ENCODE measurements at places on chromosomes 16 and 17.
A peak's percentile ranks its signal among the peaks of the same experiment; 100 is the strongest.

- DNase-seq, result no peak
These were observed 9.0 kb downstream of the ATAD5 start for GRCh38 chr17:30840771-30841170.

DNA sequence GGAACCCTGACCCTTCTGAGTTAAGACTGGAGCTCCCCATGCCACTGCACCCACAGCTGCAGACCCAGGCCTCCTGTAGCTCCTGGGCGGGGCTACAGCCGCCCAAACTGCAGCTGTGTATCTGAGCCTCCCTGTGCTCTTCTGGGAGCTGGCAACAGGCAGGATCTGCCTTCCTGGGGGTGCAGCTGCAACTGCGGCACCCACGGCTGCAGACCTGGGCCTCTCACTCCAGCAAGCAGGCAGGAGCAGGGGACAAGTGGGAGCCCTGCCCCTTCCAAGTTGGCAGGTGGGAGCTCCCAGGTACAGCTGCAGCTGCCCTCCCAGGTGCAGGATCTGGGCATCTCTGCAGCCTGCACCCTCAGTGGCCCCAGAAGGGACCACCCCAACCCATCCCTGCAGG lies 41.5 kb downstream of the SPACA3 start:
- no peak for DNase-seq

- peak; percentile 65 for DNase-seq
These were observed 2.9 kb downstream of the CTRL start for GRCh38 chr16:67928561-67929364.

DNA sequence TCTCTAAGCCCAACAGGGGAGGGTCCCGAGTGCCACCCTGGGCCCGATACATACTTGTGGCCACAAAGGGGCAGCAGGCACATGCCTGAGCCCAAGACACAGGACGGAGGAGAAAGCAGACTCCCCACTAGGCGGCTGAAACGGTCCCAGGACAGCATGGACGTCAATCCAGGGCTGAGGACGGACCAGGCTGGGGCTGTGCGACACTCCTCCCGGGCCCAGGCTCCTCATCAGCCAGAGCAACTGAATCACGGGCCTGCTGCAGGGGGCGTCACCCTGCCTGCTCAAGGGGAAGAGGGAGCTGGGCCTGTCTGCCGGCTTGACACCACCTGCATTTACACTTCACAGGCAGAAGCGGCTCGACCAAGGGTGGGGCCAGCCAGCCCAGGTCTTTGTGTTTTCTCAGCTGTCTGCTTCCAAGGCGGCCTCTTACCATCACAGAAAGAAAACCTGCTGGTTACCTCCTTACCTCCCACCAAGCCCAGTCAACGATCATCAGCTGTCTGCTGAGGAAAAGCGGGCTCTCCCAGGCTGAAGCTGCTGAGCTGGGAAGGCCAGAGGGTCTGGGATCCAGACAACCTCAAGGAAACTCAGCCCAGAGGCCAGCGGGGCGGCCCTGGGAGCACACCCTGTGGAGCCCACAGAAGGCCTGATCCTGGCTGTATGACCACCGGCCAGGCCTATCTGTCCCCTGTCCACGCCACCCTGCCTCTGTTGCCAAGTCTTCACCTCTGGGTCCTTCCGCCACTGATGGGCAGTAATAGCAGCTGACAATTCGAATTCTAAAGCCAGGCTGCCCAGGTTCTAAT lies 26.4 kb downstream of the KIFC3 start:
- no peak for DNase-seq

DNA sequence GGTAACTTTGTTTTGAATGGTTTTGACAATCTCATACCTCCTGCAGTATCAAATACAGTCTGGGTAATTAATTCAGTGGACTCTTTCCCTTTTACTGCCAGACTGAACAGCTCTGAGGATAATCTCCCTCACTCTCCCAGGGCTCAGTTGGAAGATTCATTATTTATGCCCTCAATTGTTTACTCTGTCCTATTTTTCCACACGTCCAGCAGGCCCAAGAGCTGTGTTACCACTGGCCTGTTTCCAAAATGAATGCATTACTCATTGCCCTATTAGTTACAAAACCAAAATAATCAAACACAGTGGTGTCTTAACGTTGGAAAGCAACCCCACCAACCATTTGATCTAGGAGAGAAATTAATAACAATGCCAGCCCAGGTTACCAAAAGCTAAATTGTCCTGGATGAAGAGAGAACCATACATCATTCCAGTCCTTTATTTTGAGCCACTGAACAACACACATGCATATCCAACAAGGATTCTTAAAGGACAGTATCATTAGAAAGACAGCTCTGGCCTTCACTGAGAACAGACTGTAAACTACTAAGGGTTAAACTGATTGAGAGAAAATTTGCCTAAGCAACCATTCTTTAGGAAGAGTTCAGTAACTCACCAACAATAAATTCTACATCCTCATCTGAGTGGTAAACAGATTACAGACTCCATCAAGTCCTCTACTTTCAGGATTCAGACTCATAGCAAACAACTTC lies 34.5 kb downstream of the FAM222B start:
- DNase-seq, result no peak

DNA sequence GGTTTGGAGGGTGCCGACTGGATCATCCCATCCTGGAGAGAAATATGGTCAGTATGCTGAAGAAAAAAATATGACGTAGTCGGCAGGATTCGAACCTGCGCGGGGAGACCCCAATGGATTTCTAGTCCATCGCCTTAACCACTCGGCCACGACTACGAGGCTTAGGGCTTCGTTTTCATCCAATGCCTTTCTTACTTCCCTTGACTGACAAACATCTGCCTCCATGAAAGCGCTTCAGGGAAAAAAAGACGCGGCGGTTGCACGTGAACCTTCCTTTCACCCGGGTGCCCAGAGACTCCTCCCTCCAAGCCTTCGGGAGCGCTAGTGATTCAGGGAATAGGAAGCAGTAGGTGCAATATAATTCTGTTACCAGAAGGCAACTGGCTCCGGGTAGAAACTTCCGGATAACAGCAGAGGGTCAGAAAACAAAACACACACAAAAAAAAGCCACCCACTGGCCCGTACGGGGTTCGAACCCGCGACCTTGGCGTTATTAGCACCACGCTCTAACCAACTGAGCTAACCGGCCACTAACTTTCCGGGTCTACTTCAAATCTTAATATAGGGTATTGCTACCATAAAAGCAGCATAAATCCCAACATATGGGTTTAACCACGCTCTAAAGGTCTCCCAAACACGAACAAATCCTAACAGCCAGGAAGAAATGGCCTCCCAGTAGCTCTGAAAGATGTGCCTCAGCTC lies 16.3 kb upstream of the AURKB start:
- DNase-seq, result no peak

DNA sequence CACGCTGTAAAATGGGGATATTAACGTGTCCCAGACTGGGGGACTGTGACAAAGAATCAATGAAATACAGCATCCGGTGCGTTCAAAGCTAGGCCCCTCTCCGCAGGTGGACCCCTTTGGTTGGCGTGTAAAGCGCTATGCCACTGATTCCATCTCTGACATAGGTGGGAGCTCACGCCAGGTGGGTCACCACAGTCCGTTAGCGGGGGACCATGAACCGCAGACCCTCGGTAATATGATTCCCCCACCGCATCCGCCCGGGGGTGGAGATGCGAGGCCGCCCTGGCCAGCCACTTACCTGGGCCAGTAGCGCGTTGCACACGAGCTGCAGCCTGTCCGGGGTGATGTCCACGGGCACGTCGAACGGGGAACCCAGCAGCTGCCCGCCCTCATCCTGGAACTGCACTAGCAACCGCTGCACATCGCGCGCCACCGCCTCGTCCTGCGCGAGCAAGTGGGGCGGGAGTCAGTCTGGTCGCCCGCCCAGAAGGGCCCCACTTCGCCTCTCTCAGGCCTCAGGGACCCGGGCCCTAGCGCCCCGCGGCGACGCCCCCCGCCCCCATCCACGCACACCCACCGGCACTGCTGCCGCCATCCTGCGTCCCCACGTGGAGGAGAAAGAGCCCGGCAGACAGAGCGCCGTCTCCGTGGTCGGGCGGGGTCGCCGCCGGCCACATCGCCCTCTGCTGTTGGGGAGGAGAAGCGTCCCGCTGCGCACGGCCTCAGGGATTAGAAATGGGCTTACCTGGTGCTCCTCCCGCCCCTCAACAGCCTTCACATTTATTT lies at the start of gene NLE1:
Gene NLE1 (minus strand): TSS at position 623 of the 786 bp plus-strand sequence. CDS start 28 bp downstream, at position 595.
- DNase-seq, result peak; percentile 76

DNA sequence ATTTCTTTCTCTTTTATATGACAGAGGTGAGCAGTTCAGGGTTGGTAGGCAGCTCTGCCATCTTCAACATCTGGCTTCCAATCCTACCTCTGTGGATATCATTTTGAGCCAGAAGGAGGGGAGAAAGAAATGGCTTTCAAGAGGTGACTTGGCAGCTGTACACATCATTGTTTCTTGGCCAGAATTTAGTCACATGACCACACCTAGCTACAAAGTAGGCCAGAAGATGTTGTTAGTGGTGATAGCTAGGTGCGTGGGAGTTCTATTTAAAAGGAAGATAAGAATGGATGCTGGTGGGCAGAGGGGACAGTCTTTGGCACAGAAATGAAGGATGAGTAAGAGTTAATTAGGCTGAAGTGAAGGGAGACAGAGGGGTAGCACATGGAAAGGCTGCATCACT lies 29.2 kb upstream of the MPHOSPH6 start:
- no peak for DNase-seq

DNA sequence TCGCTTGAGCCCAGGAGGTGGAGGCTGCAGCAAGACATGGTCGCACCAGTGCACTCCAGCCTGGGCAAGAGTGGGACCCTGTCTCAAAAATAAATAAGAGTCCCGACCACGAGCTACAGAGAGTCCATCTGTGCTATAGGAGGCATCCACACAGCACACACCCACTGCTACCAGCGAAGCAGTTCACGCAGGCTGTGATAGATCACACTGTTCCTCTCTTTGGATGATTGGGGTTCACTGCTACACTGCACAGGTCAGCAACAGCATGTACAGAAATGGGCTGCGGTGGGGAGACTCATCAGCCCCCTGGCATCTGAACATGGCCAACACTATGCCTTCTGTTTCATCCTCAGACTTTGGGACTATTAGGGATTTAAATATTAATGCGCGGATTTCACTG lies 33.8 kb downstream of the PMM2 start:
- no peak for DNase-seq

GRCh38 chr17:34218748-34219147 lies 36.3 kb upstream of the CCL2 start:
- no peak for DNase-seq

- DNase-seq, result no peak
These were observed 325.0 kb downstream of the CBLN1 start for GRCh38 chr16:48956620-48957019.

DNA sequence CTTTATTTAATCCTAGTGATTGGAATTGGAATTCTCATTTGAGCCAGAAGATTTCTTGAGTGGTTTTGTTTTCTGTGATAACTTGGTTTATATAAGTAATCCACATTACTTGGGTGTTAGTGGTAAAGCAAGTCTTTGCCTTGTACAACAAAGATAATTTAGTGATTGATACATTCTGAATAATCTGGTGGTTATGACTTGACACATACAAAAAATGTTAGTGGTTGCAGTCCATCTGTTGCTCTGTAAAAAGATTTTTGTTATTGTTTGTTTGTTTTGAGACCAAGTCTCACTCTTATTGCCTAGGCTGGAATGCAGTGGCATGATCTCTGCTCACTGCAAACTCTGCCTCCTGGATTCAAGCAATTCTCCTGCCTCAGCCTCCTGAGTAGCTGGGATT lies 13.2 kb downstream of the OMG start:
- DNase-seq, result no peak

GRCh38 chr16:13070268-13070667 lies 168.9 kb downstream of the SHISA9 start:
- no peak for DNase-seq

GRCh38 chr16:3469736-3470135 lies 25.6 kb downstream of the C16orf90 start:
- DNase-seq, result no peak

DNA sequence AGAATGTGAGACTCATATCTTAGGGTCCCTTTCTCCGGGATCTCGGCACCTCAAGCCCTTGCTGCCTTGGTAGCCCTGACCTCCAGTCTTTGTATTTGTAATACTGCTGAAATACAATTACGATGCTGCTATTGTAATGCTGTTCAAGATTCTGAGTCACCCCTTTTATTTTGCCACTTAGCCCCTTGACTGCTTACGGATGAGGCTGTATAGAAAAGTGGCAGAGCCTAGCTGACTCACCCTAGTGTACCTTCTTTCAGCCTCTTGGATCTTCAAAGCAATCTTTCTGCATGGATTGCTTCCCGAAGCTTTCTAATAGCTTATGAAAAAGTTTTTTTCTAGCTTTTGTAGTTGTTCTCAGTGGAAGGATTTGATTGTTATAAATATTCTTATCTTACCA lies 187.9 kb downstream of the KCNJ2 start:
- no peak for DNase-seq

- no peak for DNase-seq
These were observed 30.7 kb downstream of the DNAH2 start for GRCh38 chr17:7748076-7748775.

DNA sequence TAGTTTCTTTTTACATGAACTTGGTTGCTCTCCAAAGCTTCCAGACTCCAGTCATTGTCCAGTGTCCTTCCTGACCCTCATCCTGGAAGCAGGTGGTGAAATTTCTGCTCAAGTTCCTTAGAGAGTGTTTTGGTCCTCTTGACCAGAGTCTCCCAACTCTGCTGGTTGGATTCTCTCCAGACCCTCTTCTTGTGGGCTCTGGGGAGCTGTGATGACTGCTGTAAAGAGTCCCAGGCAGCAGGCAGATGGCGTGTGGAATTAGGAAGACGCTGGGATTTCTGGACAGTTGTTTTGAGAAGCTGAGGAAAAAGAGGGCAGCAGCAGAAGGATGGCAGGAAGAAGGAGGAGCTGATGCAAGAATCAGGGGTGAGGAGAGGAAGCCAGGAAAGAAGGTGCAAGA lies 1.6 kb upstream of the SEZ6 start:
- no peak for DNase-seq

DNA sequence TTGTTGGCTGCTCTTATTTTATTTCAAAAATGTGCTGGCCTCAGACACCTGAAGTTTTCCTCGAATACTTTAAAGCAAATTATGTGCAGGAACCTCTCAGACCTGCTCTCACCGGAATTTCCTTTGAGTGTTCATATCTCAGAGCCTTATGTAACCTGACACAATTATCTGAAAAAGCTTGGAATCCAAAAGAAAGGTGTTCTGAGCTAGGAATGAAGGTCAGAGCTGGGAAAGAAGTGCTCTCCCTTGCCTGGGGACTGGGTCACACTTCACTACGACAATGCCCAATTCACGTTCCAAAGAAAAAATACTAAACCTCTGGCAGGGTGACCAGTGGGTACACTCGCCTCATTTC lies 6.7 kb upstream of the HSD11B2 start:
- DNase-seq, result no peak

Data from stimulated activated CD4-positive, alpha-beta T cell treated with anti-CD3 and anti-CD28 coated beads, Interleukin-15, amount 100 ng/mL, for 1 hour (primary cell).